ENCODE measurements at places on chromosomes 7 and 10.

- DNase-seq, result no peak
Observed at GRCh38 chr7:67571026-67571545, 574.5 kb downstream of the TYW1 start.

GRCh38 chr10:74121368-74121767 is 29.3 kb downstream of the AP3M1 start:
- DNase-seq, result no peak

DNA sequence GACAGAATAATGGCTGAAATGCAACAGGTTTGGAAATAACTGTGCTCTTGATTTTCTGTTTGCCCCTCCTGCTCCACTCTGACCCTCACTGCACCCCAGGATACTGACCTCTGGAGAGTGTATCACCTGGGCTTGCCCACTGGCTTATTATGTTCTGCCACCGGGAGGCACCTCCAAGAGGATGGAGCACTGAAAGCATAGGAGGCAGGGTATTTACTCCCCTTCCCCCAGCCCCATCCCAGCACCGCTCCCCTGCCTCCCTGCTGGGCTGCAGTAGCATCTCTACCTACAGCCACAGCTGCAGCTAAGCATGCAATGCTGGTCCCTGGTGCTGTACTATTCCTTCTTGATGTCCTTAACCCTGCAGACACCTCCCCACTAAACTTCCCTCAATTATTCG is 26.4 kb downstream of the RAB11FIP2 start:
- no peak for DNase-seq

DNA sequence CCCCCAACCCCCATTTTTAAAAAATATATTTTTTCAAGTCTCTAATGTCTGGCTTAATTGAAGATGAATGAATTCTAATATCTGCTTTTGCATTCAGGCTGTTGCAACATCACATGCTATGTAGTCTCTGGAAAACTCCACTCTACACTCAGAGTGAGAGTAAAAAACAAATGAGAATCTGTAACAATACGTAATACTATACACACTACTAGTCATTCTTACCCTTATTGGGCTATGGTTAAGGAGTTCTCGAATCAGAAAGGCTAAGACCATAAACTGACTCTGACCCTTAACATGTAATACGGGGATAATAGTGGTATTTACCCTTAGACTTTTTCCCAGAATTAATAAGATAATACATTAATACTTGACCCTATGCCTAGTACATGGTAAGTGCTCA is 42.9 kb upstream of the TMEM168 start:
- no peak for DNase-seq

DNA sequence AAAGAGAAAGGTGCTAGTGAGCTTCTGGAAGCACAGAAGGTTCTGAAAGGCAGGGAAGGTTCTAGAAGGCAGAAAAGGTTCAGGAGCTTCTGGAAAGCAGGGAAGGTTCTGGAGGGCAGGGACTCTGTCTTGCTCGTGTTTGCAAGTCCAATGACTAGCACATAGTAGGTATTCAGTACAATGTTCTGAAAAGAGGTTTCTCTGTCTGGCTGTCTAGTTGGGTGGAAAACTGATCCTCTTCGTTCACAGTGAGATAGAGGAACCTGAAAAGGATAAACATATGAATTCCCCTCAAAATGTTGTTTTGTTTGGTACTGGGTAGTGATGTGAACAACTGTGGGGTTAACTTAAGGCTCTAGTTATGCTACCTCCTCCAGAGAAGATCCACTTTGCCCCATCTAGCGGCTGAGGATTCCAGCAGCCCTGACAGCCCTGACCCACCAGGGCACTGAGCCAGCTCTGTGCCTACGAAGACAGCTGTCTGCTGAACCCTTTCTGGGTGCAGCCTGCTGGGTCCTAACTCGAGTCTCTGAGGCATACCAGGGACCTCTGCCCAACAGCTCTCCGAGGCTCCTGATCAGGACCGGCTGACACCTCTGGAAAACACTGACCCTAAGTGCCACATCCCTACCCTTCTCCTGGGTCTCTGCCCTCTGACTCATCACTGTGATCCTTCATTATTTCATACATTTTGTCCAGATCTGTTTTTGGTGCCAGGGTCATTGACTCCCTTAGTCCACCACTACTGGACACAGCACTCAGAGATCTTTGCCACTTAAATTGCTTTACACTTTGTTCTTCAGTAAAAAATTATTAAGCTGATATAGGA is 15.4 kb downstream of the PTPRN2 start:
- DNase-seq, result no peak
